ENCODE measurements at places on chromosomes 3 and 15.
A peak's percentile ranks its signal among the peaks of the same experiment; 100 is the strongest.

DNA sequence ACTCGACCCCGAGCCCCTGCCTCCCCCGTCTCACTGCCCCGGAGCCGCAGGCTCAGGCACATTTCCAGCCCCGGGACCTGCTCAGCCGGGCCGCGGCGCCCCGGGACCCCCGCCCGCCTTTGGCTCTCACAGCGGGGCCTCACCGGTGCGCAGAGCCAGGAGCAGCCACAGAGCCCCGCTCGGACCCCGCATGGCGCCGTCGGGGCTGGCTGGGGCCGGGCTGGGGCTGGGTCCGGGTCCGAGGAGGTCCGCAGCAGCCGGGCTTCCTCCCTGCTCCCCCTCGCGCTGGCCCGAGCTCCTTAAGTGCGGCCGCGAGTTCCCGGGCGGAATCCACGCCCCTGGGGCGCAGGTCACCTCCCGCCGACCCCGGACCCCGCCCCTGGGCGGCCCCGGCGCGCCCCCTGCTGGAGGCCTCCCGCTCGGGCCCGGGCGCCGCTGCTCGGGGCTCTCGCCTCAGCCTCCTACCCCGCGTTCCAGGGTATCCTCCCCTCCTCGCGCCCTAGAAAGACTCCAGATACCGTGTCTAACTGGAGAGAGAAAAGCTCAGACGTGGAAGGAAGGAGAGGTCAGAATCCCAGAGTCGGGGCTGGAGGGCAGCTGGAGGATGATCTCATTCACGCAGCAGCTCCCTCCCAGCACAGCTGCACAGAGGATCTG lies at the start of gene MELTF:
Gene MELTF (minus strand): TSS at position 307 of the 657 bp plus-strand sequence. CDS start 115 bp downstream, at position 192.
- peak; percentile 76 for DNase-seq

GRCh38 chr3:127747066-127747465 lies 74.3 kb downstream of the ABTB1 start:
- DNase-seq = no peak

- no peak for DNase-seq
These were observed 24.0 kb downstream of the GLDN start for GRCh38 chr15:51365417-51365816.

DNA sequence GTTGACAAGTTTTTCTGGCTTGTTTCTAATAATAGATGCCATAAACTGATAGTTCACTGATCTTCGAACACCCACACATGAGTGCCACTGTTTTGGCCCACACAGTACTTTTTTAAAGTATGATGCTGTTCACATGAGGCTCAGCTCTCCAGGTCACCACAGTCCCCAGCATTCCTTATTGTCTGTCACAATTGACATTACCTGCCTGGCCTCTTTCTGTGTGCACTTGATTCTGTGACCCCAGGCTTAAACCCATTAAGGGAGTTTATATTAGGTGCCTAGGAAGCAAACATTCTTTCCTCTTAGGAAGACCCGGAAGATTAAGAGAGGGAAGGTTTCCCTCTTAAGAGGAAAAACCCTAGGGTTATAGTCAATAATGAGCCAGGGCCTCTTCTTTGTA lies 24.2 kb upstream of the LRRFIP2 start:
- DNase-seq = no peak

DNA sequence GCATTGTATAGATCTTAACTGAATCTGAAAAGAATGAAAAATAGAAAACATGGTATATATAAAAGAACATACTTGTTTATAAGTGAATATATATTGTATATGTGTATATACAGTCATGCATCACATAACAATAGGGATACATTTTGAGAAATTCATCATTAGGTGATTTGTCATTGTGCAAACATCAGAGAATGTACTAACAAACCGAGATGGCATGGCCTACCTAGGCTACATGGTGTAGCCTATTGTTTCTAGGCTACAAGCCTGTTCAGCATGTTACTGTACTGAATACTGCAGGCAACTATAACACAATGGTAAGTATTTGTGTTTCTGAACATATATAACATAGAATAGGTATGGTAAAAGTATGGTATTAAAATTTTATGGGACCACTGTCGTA lies 64.6 kb upstream of the CHRM5 start:
- DNase-seq = no peak

- no peak for DNase-seq
These were observed 2.8 kb upstream of the NEK4 start for GRCh38 chr3:52773361-52774065.

DNA sequence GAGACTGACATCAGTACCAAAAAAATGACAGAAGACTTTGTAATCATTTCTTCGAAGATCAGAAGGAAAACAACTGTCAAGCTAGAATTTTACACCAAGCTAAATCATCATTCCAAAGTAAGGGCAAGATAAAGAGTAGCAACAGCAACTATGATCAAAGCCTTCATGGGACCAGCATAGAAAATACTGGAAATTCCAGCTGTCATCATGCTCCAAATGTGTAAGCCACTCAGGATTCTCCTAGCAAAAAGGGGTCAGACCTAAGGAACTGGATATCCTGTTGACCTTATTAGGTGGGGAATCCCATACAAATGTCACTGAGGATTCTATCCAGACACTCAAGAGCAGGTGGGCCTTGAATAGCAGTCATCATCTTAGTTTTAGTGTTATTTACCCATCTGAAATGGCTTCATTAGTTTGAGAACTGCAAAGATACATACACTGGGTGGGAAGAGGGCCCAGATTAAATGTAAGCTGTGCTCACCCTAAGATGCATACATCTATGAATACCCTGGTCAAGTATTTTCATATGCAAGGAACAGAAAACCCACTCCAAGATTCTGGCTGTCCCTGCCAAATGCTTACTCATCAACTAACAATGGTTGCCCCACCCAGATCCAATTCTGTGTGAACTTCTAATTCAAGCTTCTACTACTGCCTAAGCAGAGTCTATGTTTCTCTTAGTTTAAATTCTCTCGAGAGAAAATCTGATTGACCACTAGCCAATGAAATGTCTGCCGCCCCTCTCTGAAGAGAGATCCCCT lies 33.5 kb downstream of the CLDN18 start:
- DNase-seq = no peak

GRCh38 chr3:99287876-99288275 lies 350.5 kb upstream of the COL8A1 start:
- no peak for DNase-seq

- DNase-seq = no peak
These were observed 5.7 kb downstream of the SLC28A1 start for GRCh38 chr15:84889991-84890669.

GRCh38 chr15:51128701-51129100 lies 34.0 kb upstream of the TNFAIP8L3 start:
- DNase-seq = no peak

DNA sequence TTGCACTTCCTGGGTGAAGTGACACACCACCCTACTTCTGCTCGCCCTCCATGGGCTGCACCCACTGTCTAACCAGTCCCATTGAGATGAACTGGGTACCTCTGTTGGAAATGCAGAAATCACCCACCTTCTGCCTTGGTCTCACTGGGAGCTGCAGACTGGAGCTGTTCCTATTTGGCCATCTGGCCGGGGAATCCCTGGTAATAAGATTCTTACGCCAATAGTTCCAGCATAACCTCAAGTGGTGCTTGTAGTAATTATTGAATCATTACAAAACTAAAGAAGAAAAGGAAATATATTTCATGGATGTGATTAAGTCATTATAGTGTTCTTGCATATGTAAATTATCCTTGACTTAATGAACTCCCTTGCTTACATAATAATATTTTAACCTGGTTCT lies 841.9 kb downstream of the CADM2 start:
- no peak for DNase-seq

GRCh38 chr3:173970281-173970680 lies 572.7 kb downstream of the NLGN1 start:
- no peak for DNase-seq

- no peak for DNase-seq
These were observed 26.2 kb downstream of the ARPP21 start for GRCh38 chr3:35665390-35666055.

- no peak for DNase-seq
These were observed 643.0 kb downstream of the NAALADL2 start for GRCh38 chr3:175502155-175502554.

Measured in CD4-positive, alpha-beta T cell treated with Interleukin-12 subunit alpha and Interleukin-12 subunit beta, for 1 hour (primary cell).